ENCODE measurements at places on chromosomes 13 and 19. TPM values are rescaled to one million over a fixed set of nuclear protein-coding genes. Genes with fewer than 3 reads are reported as not detected.
A peak's percentile ranks its signal among the peaks of the same experiment; 100 is the strongest.

GRCh38 chr13:93338030-93338429 lies 111.4 kb downstream of the GPC6 start:
- H3K27ac ChIP-seq = no peak overlapping the region
- no peaks in the 10 kb centered on the region for H3K4me1 ChIP-seq

EPS8L1 gene
- total RNA-seq = 35.6 TPM

GRCh38 chr19:17379221-17379631 lies 2.1 kb upstream of the PLVAP start:
- H3K27ac ChIP-seq = no peak overlapping the region
- no peak overlapping the region for H3K4me3 ChIP-seq
- H3K4me1 ChIP-seq = peaks cover 17% of the 10 kb centered on the region
- no peaks in the 10 kb centered on the region for H3K36me3 ChIP-seq
- DNase-seq = no peak

DNA sequence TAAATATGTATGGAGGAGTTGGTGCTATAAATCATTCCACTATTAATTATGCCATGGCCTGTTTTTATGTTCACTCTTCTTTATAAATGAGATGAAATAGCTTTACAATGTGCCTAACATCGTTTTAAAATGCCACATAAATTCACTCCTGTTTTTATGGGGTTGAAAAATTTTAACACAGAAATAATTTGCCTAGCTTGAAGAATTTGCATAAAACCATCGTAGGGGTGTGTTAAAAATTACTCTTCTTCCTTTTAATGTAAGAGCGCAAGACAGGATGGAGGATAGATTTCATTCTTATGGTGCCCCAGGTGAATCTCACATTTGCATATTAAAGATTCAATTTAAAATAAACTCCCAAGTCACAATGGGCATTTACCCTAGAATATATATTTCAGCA lies 447.8 kb downstream of the OXGR1 start:
- no peaks in the 10 kb centered on the region for H3K36me3 ChIP-seq
- DNase-seq = no peak
- no peaks in the 10 kb centered on the region for H3K27me3 ChIP-seq

IGSF23 gene
- total RNA-seq = not detected

- no peaks in the 10 kb centered on the region for H3K27me3 ChIP-seq
- no peak overlapping the region for H3K4me3 ChIP-seq
- no peak overlapping the region for H3K27ac ChIP-seq
- H3K4me1 ChIP-seq = no peaks in the 10 kb centered on the region
- no peaks in the 10 kb centered on the region for H3K36me3 ChIP-seq
These were observed 94.2 kb downstream of the FRY start for GRCh38 chr13:32125751-32126150.

LYPD5 gene
- 3.6 TPM for total RNA-seq

GRCh38 chr13:59513686-59514085 lies 650.0 kb downstream of the DIAPH3 start:
- H3K36me3 ChIP-seq = no peaks in the 10 kb centered on the region
- H3K4me1 ChIP-seq = no peaks in the 10 kb centered on the region
- no peak overlapping the region for H3K27ac ChIP-seq
- DNase-seq = no peak

DNA sequence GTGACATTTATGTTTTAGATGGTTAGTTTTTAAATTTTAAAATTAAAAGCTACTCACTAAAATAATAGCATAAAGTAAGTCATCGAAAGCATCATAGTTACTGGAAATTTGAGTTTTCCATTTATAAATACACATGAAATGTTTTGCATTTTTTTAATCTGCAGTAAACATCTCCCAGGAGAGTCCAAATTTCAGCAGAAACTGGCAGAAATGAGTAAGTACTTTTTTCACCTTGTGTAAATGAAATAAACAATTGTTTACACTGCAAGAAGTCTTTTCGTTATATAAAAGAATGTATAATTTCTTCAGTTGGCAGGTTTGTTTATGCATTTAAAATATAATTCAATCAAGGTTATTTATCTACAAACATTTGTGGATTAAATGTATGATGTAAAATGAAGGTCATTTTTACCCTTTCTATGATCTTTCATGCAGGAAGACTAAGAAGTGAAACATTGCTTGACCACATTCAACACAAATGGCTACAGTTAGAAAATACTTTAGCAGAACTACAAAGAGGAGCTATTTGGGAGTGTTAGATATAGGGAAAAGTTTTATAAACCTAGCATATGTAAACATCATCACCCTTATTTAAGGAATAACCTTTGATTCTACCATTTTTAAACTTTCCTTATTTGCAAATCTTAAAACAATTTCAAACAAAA lies 55.6 kb downstream of the RCBTB2 start:
- no peaks in the 10 kb centered on the region for H3K27me3 ChIP-seq
- peaks cover 2% of the 10 kb centered on the region for H3K36me3 ChIP-seq
- no peaks in the 10 kb centered on the region for H3K4me1 ChIP-seq
- DNase-seq = no peak
- H3K27ac ChIP-seq = no peak overlapping the region

- peaks cover 10% of the 10 kb centered on the region for H3K4me1 ChIP-seq
- H3K27me3 ChIP-seq = no peaks in the 10 kb centered on the region
- no peak for DNase-seq
These were observed 3.0 kb downstream of the TRPM4 start for GRCh38 chr19:49160450-49161189.

CNFN gene
- 0.87 TPM for total RNA-seq

- peak overlapping the region; percentile 21 for H3K27ac ChIP-seq
- no peak for DNase-seq
- no peak overlapping the region for H3K4me3 ChIP-seq
These were observed 32.9 kb downstream of the TSHZ3 start for GRCh38 chr19:31316201-31316951.

DNA sequence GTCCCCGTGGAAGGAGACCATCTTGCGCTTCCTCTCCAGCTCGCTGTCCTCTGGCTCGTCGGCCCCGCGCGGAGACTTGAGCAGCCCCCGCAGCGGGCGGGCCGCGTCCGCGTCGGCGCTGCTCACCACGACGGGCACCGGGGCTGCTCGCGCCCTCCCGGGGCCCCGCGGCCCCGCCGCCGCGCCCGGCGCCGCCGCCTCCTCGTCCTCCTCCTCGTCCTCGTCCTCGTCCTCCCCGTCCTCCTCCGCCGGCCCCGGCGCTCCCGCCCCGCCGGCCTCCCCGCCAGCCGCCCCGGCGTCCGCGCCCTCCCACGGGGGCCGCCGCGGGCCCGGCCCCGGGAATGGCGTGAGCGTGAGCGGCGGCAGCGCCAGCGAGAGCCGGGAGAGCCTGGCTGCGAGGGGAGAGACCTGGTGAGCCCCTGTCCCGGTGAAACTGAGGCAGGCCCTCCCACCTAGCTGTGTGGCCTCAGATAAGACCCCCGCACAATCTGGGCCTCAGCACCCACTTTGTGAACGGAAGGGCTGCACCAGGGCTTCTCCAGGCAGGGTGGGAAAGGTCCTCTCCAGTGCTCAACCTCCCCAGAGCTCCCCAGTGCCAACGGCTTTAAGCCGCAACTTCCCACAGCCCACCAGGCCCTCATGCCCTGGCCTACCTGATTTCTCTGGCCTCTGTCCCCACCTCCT lies 17.8 kb downstream of the LMTK3 start:
- H3K27me3 ChIP-seq = peaks cover 14% of the 10 kb centered on the region
- DNase-seq = no peak
- H3K36me3 ChIP-seq = no peaks in the 10 kb centered on the region

- H3K4me3 ChIP-seq = peak overlapping the region; percentile 91
- H3K27ac ChIP-seq = peak overlapping the region; percentile 77
- H3K36me3 ChIP-seq = peaks cover 8% of the 10 kb centered on the region
- H3K4me1 ChIP-seq = peaks cover 14% of the 10 kb centered on the region
- no peaks in the 10 kb centered on the region for H3K27me3 ChIP-seq
These were observed 2.1 kb downstream of the ARID3A start for GRCh38 chr19:927780-928401.

GRCh38 chr19:1088416-1089010 lies 6.7 kb downstream of the POLR2E start:
- peak overlapping the region; percentile 70 for H3K27ac ChIP-seq
- H3K27me3 ChIP-seq = no peaks in the 10 kb centered on the region

RFPL4A gene
- not detected for total RNA-seq

HRC gene
- total RNA-seq = 2.2 TPM

DNA sequence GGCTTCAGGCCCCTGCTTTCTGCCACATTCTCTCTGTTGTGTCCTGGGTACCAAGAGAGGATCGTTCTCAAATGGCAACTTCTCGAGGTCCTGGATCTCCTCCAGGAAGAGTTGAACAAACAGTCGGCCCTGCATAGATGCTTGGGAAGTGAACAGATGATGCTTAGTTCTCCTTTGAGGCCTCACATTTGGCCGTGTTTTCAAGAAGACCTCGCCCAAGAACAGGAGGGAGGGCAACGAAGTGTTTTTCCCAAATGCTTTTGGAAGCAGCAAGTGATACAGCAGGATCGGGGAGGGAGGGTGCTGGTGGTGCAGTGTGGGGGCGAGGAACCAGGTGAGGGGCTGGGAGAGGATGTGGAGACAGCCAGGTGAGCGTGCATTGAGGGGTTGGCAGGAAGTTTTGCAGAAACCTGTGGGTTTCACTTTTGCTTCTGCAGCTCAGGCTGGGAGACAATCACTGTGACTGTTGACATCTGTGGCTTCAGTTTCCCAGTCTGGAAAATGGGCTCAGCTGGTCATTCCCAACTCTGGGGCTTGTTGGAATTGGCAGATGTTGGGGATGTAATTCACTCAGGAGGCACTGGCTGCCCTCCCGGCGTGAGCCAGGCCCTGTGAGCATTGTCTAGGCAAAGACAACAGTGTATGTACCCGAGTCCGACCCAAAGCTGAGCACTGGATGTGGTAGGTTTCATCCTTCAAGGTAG lies 21.6 kb downstream of the MAST3 start:
- H3K27ac ChIP-seq = no peak overlapping the region
- H3K36me3 ChIP-seq = peaks cover 24% of the 10 kb centered on the region
- H3K4me3 ChIP-seq = peak overlapping the region; percentile 74
- peaks cover 19% of the 10 kb centered on the region for H3K4me1 ChIP-seq

DNA sequence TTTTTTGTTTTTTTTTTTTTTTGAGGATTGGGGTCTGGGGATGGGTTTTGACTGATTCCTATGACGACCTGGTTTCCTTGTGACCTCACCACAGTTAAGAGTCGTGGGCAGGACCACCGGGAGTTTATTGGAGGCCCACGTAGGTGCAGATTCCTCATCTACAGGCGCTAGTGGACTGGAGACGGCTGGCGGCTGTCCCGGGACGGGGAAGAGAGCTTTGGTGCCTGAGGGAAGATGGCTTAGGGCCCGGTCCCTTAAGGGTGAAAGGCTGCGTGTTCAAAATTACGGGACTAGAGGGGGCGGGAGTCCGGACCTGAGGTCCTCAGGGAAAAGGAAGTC lies 682 bp upstream of the TEAD2 start:
- H3K36me3 ChIP-seq = peaks cover 15% of the 10 kb centered on the region
- peak overlapping the region; percentile 76 for H3K4me3 ChIP-seq
- peak overlapping the region; percentile 61 for H3K27ac ChIP-seq
- peaks cover 7% of the 10 kb centered on the region for H3K4me1 ChIP-seq
- DNase-seq = peak; percentile 71
